ENCODE measurements at places on chromosomes 7 and 10.

GRCh38 chr10:123229927-123230630 is 75.9 kb downstream of the BUB3 start:
- DNase-seq, result no peak

DNA sequence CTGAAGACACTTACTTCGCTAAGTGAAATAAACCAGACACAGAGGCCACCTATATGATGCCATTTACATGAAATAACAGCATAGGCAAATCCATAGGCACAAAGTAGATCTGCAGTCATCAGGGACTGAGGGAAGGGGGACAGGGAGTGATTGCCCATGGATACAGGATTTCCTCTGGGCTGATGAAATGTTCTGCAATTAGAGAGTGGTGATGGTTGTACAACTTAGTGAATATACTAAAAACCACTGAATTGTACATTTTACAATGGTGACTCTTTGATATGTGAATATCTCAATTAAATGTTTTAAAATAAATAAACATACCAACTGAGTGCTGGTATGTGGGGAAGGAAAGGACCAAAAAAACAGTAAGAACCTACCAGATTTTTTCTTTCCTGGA is 20.4 kb downstream of the PPA1 start:
- no peak for DNase-seq

GRCh38 chr7:155770241-155770640 is 42.0 kb downstream of the SHH start:
- DNase-seq, result no peak

GRCh38 chr10:131982185-131982756 is 548 bp upstream of the BNIP3 start:
- no peak for DNase-seq

GRCh38 chr10:132984801-132985545 is 42.6 kb upstream of the CFAP46 start:
- no peak for DNase-seq

DNA sequence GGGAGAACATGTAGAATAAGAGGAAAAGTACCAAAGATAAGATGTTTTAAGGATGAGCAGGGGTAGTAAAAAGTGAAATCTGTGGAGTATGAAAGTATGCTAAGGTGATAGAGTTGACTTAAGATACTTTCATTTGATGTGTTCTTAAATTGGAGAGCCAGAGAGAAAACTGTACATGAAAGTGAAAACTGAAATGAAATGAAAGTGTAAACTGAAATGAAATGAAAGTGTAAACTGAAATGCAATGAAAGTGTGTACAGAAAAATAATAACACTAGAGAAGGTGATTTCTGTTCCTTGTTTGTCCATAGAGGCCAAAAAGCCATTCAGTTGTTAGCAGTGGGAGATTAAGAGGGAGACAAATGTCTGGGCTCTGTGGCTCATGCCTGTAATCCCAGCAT is 17.5 kb downstream of the AHR start:
- DNase-seq, result no peak

DNA sequence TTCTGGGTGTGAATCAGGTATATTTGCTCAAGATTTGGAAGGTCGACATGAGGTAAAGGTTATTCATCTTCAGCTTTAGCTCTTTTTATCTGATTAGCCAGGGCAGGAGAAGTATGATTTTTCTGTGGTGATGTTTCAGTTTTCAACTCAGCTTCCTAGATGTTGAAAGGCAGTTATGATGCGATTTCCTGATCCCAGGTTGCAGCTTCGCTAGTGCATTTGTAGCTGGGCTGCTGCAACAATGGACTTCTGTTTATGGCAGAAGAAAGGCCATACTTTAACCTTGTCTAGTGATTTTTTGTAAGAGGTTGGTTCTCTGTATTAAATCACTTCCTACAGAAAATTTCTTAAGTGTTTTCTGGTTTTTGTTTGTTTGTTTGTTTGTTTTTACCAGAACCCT is 619.3 kb downstream of the AUTS2 start:
- DNase-seq, result no peak

- no peak for DNase-seq
These were observed 79.9 kb downstream of the GLI3 start for GRCh38 chr7:42156967-42157721.

DNA sequence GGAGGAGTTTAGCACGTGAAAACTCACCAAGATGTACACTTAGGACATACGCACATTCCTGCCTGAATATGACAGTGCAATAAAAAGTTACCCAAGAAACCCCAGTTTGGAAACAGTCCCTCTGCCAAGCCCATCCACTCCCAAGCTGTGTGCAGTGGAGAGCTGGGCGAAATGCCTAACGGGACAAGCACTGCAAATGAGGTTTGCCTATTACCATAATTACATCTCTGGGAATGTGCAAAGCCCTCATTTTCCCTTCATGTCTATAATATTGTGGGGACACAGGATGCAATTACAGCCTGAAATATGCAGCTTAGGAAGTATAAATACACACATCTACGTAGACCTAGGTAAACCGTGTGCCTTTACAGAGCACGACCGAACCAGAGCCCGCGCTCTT is 117.5 kb downstream of the PLXNA4 start:
- no peak for DNase-seq

GRCh38 chr10:45408421-45409319 is 34.7 kb downstream of the ALOX5 start:
- DNase-seq, result no peak

DNA sequence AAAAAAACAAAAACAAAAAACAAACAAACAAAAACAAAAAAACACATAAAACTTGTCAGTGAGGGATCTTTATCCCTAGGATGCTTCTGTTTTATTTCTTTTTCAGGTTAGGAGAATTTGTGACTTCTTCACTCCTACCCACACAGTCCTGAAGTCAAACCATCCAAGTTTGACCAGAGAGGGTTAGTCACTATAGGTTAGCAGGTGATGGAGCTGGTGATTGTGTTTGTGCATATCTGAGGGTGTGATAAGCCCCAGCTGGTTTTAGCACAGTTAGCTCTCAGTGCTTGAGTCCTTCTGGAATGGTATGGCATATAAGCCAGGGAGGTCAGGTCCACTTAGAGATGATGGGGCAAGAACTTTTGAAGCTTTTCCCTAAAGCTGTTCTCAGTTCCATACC is 11.8 kb upstream of the IKZF1 start:
- DNase-seq, result no peak

DNA sequence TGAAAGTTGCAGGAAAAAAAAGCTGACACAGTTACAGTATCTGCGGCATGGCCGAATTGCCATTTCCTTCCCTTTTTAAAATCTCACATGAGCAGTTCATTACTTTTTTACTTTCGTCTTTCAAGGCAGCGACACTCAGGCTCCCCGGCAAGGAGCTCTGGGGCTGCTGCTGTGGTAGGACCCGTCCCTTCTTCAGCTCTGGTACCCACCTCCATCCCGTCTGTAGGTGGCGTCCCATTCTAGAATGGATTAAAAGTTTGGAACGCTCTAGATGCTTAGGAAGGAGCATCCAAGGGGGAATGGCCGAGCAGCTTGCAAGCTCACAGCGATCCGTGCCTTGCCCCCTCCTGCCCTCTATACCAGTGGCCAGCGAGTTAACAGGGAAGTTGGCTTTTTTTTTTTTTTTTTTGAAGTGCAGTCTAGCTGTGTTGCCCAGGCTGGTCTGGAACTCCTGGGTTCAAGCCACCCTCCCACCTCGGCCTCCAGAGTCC is 22.8 kb upstream of the TTYH3 start:
- no peak for DNase-seq

GRCh38 chr7:71627651-71628050 is 495.7 kb downstream of the GALNT17 start:
- no peak for DNase-seq

GRCh38 chr7:42347616-42348015 is 110.6 kb upstream of the GLI3 start:
- DNase-seq, result no peak

- no peak for DNase-seq
These were observed 432.9 kb upstream of the FOXK1 start for GRCh38 chr7:4249241-4249640.

- DNase-seq, result no peak
These were observed 30.4 kb upstream of the DMBT1 start for GRCh38 chr10:122530177-122530576.

DNA sequence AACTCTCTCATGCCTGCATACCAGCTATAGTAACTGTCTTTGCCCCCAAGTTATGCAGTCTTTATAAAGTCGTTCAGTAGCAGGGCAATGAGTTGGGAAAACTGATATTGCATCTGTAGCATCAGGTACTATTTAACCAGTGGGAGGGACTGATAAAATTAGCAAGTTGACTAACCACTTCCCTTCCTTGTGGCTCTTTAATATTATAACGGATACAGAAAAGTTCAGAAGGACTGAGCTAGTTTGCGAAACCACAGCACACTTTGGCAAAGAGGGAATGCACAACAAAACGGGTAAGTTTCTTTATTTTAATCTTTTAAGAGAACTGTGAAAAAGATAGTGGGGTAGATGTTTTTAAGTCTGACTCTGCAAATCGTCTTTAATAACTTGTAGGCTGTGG is 205.3 kb upstream of the HDAC9 start:
- DNase-seq, result no peak

DNA sequence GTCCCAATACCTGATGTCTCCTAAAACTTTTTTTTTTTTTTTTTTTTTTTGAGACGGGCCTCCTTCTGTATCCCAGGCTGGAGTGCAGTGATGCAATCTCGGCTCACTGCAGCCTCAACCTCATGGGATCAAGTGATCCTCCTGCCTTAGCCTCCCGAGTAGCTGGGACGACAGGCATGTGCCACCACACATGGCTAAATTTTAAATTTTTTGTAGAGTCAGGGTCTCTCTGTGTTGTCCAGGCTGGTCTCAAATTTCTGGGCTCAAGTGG is 28.4 kb downstream of the GTF2IRD1 start:
- no peak for DNase-seq

GRCh38 chr10:30098629-30099028 is 39.2 kb upstream of the JCAD start:
- no peak for DNase-seq

GRCh38 chr10:5685764-5686240 is 1.2 kb downstream of the TASOR2 start:
- DNase-seq, result no peak

All from hypothalamus (tissue), 51 donors.